ENCODE measurements at places on chromosomes 3 and 15. TPM values are rescaled to one million over a fixed set of nuclear protein-coding genes. Genes with fewer than 3 reads are reported as not detected.
A peak's percentile ranks its signal among the peaks of the same experiment; 100 is the strongest.

Gene GABRB3
- not detected for total RNA-seq

Gene PRR20G
- not detected for total RNA-seq

Gene GASK1A
- 0.34 TPM for total RNA-seq

Gene EPHB1
- not detected for total RNA-seq

Gene NOX5
- total RNA-seq: not detected

Gene MAPK6
- 33.0 TPM for total RNA-seq

DNA sequence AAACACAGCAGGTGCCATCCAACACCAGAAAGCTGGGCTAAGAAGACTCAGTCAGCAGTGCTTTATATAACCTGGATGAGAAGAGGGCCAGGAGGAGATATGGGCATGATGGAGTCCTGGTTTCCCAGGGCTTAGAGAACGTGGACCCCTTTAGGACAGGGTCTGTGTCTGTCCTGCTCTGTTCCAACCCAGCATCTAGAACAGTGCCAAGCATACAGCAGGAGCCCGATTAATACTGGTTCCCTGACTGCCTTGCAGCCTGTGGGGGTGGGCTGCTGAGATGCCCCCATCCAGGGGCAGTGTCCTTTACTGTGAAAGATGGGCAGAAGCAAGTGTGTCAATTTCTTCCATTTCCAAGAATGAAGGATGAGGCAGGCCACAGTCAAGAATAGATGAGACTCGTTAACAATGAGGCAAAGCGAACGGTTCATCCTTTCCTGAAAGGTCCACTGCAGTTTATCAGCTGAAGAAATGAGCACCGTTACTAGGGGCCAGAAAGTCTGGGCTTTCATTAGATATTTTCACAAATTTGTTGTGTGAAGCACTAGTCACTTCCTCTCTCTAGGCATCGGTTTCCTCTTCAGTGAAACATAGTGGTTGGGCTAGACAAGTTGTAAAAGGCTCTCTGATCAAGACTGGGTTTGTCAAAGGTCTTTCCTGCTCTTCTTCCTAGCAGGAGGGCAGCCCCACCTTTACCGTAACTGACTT, 72.0 kb upstream of the HERC1 start:
- H3K4me1 ChIP-seq: peaks cover 42% of the 10 kb centered on the region
- no peaks in the 10 kb centered on the region for H3K36me3 ChIP-seq
- no peak overlapping the region for H3K4me3 ChIP-seq
- DNase-seq: peak; percentile 60
- H3K27ac ChIP-seq: peak overlapping the region; percentile 77
- H3K27me3 ChIP-seq: no peaks in the 10 kb centered on the region

- H3K4me1 ChIP-seq: no peaks in the 10 kb centered on the region
- H3K4me3 ChIP-seq: no peak overlapping the region
- DNase-seq: no peak
- H3K27me3 ChIP-seq: no peaks in the 10 kb centered on the region
Observed at GRCh38 chr3:24530471-24530870, 35.8 kb upstream of the THRB start.

DNA sequence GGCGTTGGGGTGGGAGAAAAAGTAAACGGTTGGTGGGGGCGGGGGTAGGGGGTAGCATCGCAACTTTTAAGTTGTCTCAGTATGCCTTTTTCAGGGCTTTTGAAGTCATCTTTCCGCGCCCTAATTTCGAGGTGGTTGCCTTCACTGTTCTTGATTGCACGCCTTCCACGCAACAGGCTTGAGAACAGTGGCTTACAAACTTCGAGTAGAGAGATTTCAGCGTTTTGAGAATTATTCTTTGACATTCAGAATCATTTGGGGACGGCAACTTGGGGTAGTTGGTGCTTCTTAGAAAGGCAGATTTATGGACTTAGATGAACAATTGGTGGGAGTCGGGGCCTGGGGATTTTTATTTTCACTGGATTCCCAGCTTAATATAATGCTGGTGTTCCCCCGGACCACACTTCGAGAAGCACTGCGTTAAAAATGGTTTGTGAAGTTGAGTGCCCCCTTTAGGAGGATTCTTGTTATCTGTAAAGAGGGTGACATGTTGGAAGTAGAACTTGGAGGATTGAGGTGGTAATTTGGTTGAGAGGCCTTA, 880 bp downstream of the PPP4R2 start:
- H3K4me1 ChIP-seq: peaks cover 19% of the 10 kb centered on the region
- H3K36me3 ChIP-seq: peaks cover 16% of the 10 kb centered on the region
- H3K27me3 ChIP-seq: no peaks in the 10 kb centered on the region
- H3K27ac ChIP-seq: peak overlapping the region; percentile 97
- DNase-seq: peak; percentile 77

DNA sequence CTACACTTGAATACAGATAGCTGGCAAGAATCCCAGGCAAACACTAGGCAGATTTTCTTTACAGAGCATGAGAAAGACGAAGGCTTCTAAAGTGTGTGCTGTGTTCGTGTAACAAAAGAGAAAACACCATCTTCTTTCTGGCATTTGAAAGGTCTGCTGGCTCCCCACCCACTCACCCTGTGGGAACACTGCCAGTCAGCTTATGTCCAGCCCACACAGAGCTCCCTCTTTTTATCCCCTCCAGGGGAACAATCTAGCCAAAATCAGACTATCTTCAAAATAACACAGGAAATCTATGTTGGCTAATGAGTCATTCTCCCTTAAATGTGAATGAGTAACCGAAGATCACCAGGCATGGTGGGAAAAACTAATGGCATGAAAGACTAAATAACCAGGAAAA, 45.6 kb upstream of the PAQR5 start:
- no peak overlapping the region for H3K4me3 ChIP-seq
- H3K4me1 ChIP-seq: no peaks in the 10 kb centered on the region
- H3K27me3 ChIP-seq: no peaks in the 10 kb centered on the region
- no peaks in the 10 kb centered on the region for H3K36me3 ChIP-seq

GRCh38 chr15:71424765-71425164, 309.5 kb downstream of the THSD4 start:
- H3K4me3 ChIP-seq: no peak overlapping the region
- DNase-seq: no peak
- H3K27ac ChIP-seq: no peak overlapping the region
- no peaks in the 10 kb centered on the region for H3K4me1 ChIP-seq

- H3K27ac ChIP-seq: no peak overlapping the region
- DNase-seq: no peak
Observed at GRCh38 chr3:124986192-124987143, 51.9 kb upstream of the MUC13 start.

- peak; percentile 70 for DNase-seq
- H3K36me3 ChIP-seq: no peaks in the 10 kb centered on the region
- no peaks in the 10 kb centered on the region for H3K27me3 ChIP-seq
- no peak overlapping the region for H3K27ac ChIP-seq
Observed at GRCh38 chr3:112134335-112135124, 1.5 kb upstream of the GCSAM start.

DNA sequence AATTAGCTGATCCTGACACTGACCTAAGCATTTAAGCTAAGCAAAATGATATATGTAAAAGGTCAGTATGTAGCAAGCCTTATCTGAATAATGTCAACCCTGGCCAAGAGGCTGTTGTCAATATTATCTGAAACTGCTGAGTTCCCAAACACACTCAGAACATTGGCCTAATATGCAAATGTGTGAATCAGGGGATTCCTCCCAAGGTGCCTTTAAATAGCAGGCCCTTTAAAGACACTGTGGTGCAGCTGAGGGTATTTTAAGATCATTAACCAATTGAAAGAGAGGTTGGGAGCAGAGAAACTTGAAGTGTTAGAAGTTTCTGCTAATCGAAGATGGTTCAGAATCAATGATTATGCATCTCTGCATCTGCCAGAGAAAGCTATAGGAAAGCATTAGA, 207.0 kb downstream of the NTRK3 start:
- H3K4me3 ChIP-seq: no peak overlapping the region
- DNase-seq: no peak
- H3K27me3 ChIP-seq: no peaks in the 10 kb centered on the region
- H3K27ac ChIP-seq: no peak overlapping the region
- H3K4me1 ChIP-seq: no peaks in the 10 kb centered on the region

DNA sequence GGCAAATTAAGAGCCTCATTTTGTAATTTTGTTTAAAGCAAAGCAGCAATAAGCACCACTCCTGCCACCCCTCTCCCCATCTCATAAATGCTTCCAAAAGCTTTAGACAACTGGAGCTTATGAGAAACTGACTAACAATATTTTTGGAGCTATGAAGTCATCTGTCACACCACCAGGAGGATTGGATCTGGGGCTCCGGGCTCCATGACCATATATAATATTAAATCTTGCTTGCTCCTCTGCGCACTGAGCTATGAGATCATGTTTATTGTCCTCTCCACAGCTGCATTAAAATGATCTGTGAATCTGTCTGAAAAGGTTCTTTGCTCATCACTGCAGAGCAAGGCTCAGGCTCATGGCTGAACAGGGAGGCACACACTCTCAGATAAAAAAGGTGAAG, 323.7 kb downstream of the ZNF621 start:
- H3K36me3 ChIP-seq: no peaks in the 10 kb centered on the region
- no peak overlapping the region for H3K4me3 ChIP-seq
- no peaks in the 10 kb centered on the region for H3K27me3 ChIP-seq

DNA sequence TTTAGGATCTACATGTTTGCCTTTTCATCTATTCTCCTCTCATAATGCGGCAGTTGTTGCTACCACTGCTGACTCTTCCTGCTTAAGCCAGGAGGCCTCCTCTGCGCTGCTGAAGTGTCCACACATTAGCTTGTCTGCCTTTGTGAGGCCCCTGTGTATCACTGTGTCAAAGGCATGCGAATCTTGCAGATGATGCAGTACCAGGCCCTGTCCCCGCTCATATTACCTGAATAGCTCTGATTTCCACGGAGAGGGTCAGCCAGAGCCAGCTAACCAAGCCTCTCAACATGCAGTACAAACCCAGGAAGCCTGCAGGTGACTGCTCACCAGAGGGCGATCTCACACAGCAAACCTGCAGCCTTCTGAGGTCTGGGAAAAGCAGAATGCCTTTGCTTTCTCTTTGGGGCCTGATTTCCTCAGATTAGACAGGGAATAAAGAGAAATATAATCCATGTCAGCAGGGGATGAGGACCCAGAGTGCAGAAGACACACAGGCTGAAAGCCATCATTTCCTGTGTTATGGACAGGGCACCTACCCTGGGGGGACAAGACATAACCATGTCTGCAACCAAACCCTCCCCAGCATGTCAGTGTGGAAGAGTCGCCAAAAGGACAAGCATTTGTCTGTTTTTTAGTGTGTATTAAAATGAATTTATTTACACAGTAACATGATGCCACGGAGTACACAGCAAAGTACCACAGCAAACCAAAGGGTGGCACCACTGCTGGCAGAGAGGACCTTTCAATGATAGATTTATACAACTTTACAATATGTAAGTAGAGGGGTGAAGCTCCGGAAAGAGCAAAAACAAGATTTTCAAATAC, 36.8 kb upstream of the TSPAN3 start:
- H3K27ac ChIP-seq: no peak overlapping the region
- DNase-seq: peak; percentile 57
- H3K27me3 ChIP-seq: no peaks in the 10 kb centered on the region
- H3K36me3 ChIP-seq: no peaks in the 10 kb centered on the region
- no peaks in the 10 kb centered on the region for H3K4me1 ChIP-seq
- H3K4me3 ChIP-seq: no peak overlapping the region

DNA sequence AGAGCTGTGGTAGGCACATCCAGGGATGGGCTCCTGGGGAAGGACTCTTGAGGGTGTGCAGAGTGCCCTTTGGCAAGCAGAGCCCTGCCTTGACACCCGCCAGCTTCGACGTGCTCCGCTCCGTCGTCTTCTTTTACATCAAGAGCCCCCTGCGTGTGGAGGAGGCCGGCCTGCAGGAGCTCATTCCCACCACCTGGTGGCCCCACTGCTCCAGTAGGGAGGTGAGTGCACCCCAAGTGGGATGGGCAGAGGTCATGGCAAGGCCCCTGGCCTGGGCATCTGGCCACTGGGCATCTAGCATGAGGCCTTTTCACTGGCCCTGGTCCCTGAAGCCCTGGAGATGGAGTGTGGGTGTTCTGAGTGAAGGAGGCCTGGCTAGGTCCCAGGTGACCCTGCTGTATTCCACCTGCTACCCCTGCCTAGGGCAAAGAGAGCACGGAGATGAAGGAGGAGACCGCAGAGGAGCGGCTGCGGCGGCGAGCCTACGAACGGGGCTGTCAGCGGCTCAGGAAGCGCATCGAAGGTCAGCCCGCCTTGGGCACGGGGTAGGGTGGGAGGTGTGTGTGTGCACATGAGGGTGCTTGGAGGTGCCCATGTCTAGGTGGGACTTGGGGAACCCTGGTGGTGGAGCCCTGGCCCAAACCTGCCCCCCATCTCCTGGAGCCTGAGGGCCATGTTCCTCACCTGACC, 12.2 kb downstream of the RNF123 start:
- H3K36me3 ChIP-seq: peaks cover 49% of the 10 kb centered on the region
- H3K4me1 ChIP-seq: no peaks in the 10 kb centered on the region
- H3K4me3 ChIP-seq: no peak overlapping the region
- DNase-seq: no peak
- no peak overlapping the region for H3K27ac ChIP-seq
